ENCODE measurements at places on chromosomes 16 and 17.

DNA sequence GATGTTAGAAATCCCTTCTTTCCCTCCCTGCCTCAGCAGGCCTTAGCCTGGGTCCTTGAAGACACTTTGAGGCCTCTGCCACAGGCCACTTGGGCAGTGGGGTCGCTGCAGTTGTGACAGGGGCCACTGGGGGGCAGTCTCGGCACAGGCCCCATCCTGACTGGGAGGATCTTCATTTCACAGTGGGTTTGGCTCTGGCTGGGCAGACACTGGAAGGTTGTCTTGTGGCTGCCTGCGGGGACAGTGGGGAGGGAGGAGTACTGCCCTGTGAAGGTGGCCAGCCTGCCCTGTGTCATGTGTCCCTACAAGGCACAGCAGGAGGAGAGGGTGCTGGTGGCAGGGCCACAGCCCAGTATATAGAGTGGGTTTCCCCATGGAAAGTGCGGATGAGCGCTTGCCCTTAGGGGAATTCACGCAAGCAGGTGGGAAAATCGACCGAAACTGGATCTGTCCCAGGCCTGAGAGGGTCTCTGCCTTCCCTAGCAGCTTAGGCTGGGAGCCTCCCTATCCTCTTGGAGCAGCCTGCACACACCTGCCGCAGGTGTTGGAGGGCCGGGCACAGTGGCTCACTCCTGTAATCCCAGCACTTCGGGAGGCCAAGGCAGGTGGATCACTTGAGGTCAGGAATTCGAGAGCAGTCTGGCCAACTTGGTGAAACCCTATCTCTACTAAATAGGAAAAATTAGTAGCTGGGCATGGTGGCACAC, 28.8 kb downstream of the GINS2 start:
- no peak for DNase-seq

GRCh38 chr16:31471875-31472708, at the start of gene TGFB1I1:
TGFB1I1 (plus strand) TSS chr16:31472152; CDS start chr16:31472189, 37 bp downstream.
- no peak for DNase-seq

DNA sequence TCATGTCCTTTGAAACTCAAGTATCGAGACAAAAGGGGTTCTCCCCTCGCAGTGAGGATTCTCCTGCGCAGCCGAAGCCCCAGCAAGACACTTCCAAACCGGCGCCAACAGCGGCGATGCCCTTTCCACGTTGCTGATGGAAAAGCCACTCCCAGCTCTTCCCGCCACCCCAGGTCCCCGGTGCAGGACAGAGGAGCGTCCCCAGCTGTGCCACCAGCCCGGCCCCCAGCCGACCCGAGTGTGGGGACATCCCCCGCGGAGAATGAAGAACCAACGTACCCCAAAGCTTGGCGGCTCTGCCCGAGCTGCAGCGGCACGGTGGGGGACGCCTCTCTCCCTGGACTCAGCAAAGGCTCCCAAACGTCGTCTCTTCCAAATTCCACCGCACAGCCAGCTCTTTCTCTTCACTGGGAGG, 573 bp downstream of the CHST6 start:
- DNase-seq = no peak

DNA sequence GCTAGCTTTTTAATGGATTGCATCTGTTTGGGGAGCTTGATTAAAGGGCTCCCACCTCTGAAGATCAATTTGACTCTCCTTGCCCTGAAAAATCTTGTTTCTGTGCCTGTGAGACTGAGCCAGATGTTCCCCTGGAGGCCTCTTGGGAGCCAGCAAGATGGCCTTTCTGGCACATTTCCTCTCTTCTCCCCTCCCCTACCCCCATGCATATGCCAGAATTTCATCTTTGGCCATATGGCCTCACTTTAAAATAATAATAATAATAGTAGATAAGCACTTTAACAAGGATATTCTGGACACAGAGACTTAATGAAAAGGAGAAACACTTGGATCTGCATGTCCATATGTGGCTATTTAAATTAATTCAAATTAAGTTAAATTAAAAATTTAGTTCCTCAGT, 144.1 kb upstream of the CES5A start:
- no peak for DNase-seq

DNA sequence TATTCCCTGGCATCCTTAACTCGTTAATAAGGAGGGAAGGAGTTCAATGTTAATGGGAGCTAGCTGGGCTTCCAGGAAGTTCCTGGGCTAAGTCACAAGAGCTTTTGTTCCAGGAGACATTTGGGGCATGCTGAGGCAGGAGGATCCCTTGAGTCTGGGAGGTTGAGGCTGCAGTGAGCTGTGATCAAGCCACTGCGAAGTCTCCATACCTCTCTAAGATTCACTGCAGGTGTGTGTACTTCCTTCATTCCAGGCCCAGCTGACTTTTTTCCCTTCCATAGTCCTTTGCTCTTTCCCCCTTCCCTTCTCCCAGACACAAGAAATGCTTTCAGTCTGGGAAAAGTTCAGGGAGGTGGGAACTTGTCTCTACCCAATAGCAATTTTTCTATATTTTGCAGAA, 489.8 kb downstream of the NPIPA7 start:
- DNase-seq = no peak

DNA sequence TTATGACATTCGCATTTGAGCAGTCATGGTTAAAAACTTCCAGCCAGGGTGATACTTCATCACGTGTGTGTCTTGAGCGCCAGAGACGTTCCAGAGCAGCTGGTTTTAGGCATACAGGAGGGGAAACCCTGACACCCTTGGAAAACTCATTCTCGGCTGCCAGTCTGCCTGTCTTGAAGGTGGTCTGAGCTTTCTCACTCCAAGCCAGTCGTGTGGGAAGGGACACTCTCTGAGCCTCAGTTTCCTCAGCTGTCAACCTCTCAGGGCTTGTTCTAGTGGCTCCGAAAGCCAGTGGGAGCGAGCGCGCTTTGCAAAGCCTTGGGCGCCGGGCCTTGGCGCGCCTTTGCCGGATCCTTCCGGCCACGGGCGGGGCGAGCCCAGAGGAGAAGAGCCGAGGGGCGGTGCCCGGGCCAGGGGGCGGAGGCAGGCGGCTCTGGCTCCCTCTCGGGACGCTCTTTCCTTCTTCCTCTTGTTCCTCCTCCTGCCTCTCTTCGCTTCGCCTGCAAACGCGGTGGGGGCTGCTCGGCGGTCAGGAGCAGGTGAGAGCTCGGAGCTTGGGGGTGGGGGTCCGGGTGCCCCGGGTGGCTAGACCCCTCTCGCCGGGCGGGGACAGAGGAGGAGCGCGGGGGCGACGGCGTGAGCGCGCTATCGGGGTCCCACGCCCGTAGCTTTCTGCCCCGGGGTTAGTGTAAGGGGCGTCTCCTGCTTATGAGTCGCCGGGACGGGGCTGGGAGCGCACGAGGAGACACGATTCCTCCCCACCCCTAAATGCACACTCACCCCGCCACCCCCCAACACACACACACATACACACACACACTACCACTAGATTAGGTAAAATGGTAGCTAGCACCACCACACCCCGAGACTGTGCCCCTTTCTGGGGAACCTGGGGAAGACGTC, at the start of gene LDAF1:
Gene LDAF1 (plus strand): TSS at position 467 of the 903 bp plus-strand sequence. CDS start 2,509 bp downstream, outside the sequence.
- no peak for DNase-seq

DNA sequence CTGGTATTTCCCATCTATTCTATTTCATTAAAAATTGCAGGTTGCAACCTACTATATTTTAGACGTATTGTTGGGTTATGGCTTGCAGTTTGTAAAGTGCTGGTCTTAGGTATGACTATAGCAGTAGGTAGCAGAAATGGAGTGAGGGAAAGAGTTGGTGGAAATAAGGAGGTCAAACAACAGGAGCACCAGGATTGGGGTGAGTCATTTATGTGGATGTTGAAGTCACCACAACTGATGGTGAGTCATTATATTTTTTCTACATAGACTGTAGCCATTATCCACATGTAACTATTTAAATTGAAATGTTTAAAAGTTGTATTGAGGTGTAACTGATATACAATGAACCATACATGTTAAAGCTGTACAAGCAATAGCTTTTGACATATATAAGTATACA, 25.0 kb upstream of the HS3ST3A1 start:
- no peak for DNase-seq

Data from NCI-H1436 treated with DMSO at 0.1 percent for 48 hours (cell line).